ENCODE measurements at places on chromosomes 4 and X.

DNA sequence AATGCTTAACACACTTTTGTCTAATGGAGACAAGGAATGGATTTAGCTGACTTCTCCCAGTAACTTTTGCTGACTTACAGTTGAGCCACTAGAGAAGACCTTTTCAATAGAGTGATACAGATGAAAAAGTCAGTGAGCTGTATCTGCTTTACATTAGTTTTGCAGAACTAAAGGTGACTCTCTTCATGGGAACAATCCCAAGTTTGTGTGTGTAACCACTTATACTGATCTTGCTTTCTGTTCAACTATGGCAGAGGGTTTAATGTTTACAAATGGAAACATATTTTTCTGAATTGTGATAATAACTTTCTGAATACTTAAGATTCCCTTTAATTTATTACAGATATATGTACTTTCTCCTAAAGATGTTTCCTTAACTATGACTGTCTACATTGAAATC is 182.6 kb upstream of the PUDP start:
- no peak for DNase-seq

GRCh38 chr4:173525118-173526011 is 4.7 kb downstream of the HAND2 start:
- DNase-seq: no peak

DNA sequence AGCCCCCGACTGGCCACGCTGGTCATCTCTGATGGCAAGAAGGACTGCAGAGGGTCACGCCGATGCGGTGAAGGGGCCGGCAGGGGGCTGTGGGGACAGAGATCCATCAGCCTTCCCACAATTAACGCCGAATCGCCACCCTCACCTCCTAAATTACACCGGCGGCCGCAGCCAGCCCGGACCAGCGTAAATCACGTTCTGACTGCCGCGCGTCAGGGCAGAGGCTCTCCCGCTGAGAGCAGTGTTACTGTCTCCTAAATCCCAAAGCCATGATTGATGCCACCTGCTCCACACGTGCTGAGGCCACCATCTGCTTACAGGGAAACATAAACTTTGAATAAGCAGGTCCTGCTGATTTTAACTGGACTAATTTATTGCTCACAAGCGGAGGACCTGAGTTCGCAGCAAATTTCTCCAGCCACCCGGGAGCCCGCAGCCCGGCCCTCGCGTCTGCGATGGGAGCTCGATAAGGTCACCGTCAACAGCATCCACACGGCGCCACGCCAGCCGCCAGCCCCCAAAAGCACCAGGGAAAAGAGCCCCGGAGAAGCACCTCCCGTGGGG is 127.3 kb upstream of the NKX1-1 start:
- DNase-seq: no peak

- no peak for DNase-seq
Measured at GRCh38 chr4:65139998-65140397, 530.3 kb downstream of the EPHA5 start.

GRCh38 chr4:887034-887763 is 44.9 kb downstream of the GAK start:
- DNase-seq: no peak

DNA sequence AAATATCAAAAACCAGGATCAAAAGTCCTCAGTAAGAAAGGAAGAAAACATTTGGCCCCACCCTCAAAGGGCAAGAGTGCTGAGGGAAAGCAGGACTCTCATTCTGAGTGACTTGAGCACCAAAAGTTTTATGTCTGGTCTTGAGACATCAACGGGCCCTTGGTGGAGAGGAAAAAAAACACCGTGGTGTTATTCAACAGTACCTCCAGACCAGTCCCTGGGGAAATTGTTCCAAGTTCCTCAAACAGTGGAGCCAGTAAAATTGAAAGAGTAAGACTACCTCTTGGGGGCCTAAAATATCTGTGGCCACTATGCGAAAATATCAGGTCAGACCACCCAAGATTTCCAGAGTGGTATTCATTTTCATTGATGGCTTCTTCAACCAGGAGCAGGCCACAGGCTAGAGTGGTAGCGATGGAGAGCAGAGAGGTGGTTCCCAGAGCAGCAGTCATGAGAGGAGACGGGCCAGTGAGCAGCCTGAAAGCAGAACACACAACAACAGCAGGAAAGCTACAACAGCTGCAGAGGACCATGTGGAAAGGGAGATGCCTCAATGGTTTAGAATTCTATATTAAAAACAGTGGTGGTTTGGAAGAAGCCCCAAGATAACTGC is 63.7 kb upstream of the RPL34 start:
- DNase-seq: no peak

- DNase-seq: no peak
Measured at GRCh38 chrX:139892512-139892911, 40.3 kb downstream of the ATP11C start.

GRCh38 chr4:32560306-32560705 is 1840.1 kb downstream of the PCDH7 start:
- DNase-seq: no peak

GRCh38 chr4:78292341-78292740 is 235.2 kb downstream of the FRAS1 start:
- DNase-seq: no peak

- DNase-seq: no peak
Measured at GRCh38 chrX:48493890-48494364, 14.9 kb upstream of the PORCN start.

DNA sequence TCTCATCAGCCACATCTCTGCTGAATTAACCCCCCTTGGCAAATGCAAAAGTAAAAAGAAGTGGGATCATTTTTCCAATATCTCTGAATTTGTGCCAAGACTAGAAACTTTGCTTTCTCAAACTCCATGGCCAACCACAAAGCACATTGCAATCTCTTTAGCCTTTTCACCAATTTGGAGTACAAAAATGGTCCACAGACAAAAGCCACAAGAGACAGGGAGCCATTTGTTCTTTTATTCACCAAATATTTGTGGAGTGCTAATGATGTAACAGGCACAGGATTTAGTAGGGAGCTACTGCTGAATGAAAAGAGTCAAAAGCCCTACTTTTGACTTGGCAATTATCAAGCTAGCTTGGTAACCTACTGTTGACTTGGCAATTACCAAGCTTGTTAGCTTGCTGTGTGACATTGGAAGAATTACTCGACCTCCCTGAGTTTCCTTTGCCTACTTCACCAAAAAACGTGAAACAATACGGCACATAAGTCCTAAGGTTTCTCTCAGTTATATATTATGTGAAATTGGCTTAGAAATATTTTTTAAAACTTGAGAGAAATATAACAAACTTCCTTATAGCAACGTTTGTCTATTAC is 97.1 kb upstream of the KLF3 start:
- no peak for DNase-seq

Data from stimulated activated CD8-positive, alpha-beta memory T cell treated with anti-CD3 and anti-CD28 coated beads, Interleukin-7, amount 100 ng/mL, for 4 hours (primary cell).